ENCODE measurements at places on chromosomes 16 and 17.

- no peak for DNase-seq
These were observed 821 bp downstream of the C16orf86 start for GRCh38 chr16:67667453-67667816.

- no peak for DNase-seq
These were observed 1.7 kb downstream of the CYTH1 start for GRCh38 chr17:78780335-78780734.

GRCh38 chr16:70430667-70431536 lies 8.0 kb downstream of the ST3GAL2 start:
- no peak for DNase-seq

- DNase-seq, result no peak
These were observed 43.0 kb upstream of the TOB1 start for GRCh38 chr17:50908860-50909764.
